PC-9 (cell line): ENCODE measurements at places on chromosomes 7 and 10. TPM values are rescaled to one million over a fixed set of nuclear protein-coding genes. Genes with fewer than 3 reads are reported as not detected.

DNA sequence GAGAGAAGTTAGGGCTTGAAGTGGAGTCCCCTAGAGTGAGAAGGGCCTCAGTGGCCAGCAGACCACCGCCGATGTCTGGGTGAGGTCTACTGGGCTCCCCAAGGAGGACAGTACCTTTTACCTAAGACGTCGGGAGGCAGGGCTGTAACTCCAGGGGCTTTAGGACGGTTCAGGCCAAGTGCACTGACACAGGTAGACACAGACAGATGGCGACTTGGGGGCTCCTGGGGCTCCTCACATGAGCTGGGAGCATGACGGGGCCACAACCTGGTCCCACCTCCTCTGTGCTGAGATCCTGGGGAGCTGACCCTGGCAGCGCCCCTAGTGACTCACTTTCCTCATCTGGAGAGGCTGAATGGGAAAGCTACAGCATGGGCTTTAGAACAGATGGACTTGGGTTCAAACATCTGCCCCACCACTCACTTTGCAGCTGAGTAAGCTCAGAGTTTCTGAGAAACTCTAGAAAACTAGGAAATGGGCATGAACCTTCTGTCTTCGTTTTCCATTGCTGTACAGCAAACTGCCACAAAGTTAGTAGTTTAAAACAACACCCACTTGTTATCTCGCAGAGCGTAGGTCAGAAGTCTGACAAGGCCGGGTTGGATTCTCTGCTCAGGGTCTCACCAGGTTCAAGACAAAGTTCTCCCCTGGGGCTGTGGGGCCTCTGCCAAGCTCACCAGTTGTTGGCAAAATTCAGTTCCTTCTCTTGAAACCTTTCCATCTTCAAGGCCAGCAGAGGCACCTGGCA lies 4.7 kb upstream of the COMTD1 start:
- DNase-seq, result no peak

DNA sequence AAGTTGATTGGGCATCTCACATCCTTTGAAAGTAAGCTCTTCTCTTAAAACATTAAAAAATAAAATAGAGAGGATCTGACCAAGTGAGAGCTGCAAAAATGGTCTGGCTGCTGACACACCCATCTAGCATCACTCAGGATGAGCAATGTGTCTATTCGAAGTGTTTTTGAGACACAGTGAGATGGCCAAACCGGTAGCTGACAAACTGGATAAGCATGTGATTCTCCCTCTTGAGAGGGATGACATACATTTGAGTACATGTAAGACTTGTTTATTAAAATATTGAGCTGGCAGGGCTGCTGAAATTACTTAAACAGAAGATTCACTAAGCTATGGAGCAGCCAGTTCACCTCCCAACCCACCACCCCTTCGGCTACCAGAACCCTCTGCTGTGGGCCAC lies 333.9 kb downstream of the ADRA2A start:
- no peak for DNase-seq

DNA sequence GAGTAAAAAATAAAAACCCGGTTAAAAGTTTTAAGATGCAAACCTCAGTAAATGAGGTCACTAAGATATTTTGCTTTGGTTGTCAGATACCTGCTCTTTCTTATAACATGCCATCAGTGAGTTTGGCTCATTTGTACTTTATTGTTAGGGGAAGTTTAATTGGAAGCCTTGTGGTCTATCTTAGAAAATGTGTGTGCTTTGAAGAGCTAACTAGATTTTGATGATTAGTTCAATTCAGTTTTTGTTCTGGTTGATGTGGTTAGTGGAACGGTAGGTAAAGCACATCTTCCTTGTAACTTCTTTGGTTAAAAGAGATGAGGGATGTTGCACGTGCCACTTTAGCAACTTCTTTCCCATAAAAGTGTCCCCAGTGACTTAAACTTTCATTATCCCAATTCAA lies 353.4 kb upstream of the GALNT17 start:
- no peak for DNase-seq

The CTAGE4 gene
- 5.8 and 8.2 TPM in 2 replicates for total RNA-seq

- no peak for DNase-seq
Measured at GRCh38 chr7:7309203-7309602, 126.9 kb downstream of the C1GALT1 start.

DNA sequence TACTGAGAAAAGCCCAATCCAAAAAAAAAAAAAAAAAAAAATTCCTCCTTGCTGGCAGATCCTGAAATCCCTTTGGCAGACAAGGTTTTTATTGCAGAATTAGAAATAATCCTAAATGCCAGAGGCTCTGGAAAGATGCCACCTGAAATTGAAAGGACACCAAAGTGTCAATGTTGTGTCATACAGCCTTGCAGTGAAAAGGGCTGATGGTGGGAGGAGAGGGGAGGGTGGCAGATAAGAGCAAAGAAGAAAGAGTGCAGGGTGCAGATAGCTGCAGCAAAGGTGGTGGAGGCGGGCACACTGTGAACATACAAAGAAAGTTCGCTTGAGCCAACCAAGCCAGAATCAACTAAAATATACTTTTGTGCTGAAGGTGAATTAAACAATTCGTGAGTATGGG lies 8.2 kb upstream of the OPTN start:
- no peak for DNase-seq

The MCM10 gene
- total RNA-seq, result 20.9 and 24.5 TPM in 2 replicates

GRCh38 chr7:121591926-121592325 lies 195.8 kb upstream of the FAM3C start:
- DNase-seq, result no peak

The CCL24 gene
- total RNA-seq, result not detected in 2 replicates

The SVIL gene
- total RNA-seq, result 166 and 171 TPM in 2 replicates

GRCh38 chr7:109402107-109402506 lies 832.4 kb downstream of the DNAJB9 start:
- no peak for DNase-seq

GRCh38 chr7:104358446-104359132 lies 30.2 kb downstream of the LHFPL3 start:
- no peak for DNase-seq
